EH (cell line): ENCODE measurements at places on chromosomes 6 and 20.

- DNase-seq, result no peak
Observed at GRCh38 chr6:85644279-85644762, 1.6 kb upstream of the SYNCRIP start.

DNA sequence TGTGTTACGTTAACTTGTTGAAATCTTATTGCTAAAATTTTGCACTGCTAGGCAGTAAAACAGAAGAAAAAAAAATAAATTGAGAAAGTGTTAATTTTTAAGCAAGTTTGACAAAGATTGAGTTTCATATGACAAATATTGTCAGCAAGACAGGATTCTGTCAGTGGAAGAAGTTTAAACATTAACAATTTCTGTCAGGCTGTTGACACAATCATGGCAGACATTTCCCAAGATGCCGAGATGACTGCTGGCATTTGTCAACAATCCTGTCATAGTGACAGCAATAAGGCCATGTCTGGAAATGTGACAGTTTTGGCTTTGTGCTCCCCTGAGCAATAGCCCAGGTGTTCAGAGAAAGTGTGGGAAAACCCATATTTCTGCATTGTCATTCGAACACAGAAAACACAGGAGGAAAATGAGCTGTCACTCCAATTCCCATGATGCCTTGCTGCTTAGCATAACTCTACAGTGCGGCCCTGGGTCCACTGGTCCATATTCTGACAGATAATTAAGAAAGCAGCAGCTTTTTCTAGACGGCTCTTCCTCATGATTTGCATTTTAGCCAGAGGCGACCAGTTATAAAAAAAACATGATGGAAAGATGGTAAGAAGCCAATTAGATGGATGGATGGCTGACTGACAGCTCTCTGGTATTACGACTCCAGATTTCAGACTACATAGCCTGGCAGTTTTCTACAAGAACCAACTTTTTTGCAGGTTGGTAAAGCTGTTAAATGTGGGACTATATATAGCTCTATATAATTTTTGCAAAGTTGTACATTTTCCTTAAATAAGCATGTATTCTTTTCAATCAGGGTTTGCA is 43.6 kb upstream of the DEFB112 start:
- no peak for DNase-seq

DNA sequence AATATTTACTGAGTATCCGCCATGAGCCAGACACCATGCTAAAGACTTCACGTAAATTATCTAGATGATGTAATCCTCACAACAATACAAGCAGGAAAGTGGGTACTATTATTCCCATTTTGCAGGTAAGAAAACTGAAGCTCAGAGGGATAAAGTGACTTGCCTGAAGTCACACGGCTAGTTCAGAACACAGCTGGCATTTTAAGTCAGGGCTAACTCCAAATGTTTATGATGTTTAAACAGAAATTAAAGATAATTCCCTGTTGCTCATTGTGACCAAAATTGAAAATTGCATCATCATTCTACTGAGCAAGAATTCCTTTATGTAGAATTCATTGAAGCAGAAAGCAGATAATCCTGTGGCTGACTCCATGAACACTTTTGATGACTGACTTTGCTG is 71.3 kb upstream of the STXBP5 start:
- DNase-seq, result peak; percentile 25

DNA sequence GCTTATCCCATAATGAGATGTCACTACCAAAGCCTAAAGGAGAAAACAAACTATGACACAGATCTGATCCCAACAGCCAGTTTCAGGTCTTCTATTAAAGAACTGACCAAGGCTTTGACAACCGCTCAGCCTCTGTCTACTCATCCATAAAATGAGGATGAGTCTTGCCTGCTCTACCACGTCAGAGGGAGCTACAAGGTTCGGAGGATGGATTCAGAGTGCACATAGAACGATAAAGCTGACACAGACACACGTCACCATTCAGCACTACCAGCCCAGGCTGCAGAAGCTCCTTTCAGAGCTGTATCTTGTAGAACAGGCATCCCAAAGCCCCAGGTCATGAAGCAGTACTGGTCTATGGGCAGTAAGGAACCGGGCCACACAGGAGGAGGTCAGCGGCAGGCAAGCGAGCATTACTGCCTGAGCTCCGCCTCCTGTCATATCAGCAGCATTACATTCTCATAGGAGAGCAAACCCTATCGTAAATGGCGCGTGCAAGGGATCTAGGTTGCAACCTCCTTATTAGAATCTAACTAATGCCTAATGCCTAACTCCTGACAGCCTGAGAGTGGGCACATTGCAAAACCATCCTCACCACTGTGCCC is 25.1 kb downstream of the KIF16B start:
- no peak for DNase-seq

DNA sequence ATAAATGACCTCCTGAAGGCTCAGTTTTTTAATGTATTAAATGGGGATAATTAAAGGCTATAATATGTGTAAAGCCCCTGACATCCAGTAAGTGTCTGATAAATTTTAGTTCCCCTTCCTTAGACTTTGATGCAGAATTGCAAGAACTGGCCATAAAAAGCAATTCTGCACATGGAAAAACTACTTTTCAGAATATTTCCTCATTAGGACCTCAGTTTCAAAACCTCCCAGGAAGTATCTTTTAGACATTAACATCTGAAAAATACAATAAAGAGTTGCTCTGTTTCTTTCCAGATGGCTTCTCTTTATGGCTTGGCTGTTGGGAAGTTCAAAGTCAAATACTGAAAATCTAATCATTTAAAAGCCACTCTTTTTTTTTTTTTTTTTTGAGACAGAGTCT is 106.3 kb upstream of the ZNF217 start:
- no peak for DNase-seq

DNA sequence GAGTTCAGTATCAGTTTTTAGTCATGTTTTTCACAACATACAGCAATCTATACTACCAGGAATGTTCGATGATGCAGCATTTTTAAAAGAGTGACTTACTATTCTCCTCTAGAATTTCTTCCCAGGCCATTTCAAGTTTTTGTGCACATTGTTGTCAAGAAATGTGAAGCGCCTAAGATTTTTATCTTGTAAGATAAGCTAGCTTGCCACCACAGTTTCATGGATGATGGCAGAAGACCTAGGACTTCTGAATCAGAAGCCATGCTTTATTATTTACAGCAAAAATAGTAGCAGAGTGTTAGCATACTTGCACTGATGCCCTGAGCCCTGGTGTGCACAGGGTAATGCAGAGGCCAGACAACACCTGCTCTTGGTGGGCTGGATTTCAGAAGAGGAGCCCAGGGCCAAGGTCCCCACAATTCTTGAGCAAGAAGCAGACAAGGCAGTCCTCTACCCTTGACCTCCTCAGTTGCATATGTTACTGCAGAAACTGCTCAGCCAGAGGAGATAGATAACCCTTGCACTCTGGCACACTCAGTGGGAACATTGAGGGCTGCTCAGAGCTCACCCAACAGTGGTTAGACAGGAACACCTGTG is 99.2 kb downstream of the QKI start:
- DNase-seq, result no peak

DNA sequence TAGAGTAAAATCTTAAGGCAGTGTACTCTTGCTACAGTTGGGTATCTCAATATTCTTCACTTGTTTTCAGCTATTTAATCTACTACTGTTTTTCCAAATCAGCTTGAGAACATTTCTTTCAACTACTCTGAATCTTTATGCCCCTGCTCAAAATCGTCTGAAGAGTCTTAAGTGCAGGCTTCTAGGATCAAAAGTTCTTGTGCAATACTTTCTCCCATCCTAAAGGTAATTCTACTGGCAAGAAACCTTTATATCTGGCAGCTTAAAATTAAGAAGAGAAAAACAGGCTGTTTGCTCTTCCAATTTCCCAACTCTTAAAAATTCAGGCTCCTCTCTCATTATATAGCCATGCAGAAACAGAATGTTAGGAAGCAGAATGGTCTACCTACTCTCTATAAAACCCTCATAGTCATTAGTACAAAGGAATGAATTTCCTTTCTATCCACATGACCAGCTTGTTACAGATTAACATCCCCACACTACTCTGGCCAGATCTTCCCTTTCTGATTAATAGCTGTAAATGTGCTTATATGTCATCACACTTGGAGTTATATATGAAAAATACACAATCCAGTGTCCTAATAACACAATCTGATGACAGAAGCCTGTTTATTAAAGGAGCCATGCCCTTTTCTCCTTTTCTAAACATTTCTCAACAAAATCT is 122.2 kb upstream of the FAM184A start:
- no peak for DNase-seq

DNA sequence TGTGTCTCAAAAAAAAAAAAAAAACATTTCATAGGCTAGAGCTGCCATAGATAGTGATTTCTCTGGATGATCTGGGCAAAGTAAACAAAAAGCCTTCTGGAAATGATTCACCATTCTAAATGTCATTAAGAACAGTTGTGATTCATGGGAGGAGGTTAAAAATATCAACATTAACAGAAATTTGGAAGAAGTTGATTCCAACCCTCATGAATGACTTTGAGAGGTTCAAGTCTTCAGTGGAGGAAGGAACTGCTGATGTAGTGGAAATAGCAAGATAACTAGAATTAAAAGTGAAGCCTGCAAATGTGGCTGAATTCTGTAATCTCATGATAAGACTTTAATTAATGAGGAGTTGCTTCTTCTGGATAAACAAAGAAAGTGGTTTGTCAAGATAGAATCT is 26.8 kb upstream of the MMP24 start:
- DNase-seq, result peak; percentile 85

DNA sequence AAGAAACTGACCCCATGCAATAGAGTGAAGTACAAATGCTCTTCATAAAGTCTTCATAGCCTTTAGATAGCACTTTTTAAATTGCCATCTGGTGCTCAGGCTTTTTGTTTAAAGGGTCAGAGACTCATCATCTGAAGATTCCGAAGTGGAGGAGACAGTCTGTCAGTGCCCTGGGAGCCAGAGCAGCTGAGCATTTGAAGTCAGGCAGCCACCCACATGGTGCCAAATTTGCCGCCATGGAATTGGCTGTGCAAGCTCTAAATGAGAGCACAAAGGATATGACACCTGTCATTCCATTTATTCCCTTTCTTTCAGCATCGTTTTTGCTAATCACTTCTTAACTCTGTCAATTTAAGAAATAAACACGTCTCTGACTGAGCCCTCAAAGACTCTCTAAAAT is 32.8 kb upstream of the CEP162 start:
- no peak for DNase-seq

DNA sequence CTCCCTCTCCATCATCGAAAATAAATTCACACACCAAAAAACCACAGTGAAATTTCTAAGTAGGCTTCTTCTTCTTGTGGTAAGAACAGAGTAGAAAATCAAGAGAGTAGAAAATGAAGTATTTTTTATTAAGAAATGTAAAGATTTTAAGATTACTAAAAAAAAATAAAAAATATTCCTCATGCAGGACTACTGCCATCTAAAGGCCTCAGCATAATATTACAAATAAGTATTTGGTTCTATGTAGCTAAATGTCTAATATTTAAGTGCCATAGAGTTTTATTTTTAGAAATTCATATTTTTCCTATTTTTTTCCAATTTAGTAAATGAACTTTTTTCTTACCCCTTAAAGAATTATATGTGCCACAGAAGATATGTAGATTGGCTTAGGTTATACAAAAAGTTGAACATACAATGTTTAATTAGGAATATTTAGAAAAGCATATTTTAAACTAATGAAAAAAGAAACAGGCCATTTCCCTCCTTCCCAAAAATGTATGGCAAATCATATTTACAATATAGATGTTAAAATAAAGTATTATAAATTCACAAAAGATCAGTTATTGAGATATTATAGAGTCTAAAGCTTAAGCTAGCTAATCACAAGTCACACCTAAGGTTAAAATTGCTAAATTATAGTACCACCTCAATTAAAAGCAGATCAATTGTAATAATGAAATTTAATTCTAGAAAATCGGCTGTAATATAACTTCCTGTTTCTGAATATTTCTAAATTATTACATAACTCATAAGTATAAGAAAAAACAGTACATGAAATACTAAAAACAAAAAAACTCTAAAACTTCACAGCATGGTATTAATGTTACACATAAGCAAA is 3.5 kb upstream of the NT5DC1 start:
- DNase-seq, result peak; percentile 16

- DNase-seq, result no peak
Observed at GRCh38 chr6:42185597-42185996, 9.2 kb downstream of the GUCA1B start.

GRCh38 chr6:144179237-144179636 is 28.9 kb downstream of the STX11 start:
- DNase-seq, result no peak

GRCh38 chr20:63628246-63628975 is 1.5 kb upstream of the GMEB2 start:
- peak; percentile 73 for DNase-seq

DNA sequence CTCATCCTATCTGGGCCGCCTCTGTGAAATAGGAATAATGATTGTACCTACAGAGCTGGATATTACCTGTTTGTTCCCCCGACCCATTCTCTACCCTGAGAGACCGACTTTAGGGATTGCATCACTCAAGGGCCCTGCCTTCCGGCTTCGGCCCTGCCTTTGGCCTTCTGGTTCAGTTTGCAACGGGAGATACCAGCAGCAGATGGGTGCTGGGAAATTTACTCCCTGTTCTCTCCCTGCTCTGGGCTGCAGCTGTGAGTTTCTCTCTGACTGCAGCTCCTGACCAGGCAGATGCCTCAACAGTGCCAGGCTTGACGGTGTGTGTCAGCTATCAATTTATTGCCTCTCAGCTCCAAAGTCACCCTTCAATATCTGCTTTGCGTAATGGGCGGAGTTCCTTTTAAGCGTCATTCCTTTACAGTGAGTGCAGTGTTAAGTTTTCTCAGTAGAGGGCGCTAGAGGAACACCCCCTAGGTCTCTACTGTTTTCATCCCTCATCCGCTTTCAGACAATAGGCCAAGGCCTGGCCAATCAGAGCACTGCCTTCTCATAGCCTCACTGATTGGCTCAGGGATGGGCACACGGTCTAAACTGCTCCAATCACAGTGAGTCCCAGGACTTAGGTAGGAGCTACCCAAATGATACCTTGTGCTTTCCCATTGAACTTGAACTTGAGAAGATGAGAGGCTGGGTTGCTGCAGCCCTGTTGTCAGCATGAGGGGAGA is 30.0 kb downstream of the KCNG1 start:
- peak; percentile 72 for DNase-seq

DNA sequence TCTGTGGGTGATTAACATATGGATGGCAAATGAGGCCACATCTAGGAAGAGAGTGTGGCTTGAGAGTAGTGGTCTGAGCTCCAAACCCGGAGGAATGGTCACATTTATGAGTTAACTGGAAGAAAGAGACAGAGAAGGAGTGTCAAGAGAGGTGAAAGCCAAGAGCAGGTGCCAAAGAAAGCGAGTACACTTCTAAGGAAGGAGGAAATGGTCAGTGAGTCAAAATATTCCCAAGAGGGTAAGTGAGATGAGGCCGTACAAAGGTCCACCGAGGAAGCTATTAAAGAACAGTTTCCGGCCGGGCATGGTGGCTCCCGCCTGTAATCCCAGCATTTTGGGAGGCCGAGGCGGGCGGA is 104.5 kb upstream of the RNF24 start:
- DNase-seq, result no peak

- DNase-seq, result no peak
Observed at GRCh38 chr20:58523072-58523970, 8.1 kb upstream of the APCDD1L start.

GRCh38 chr6:96795481-96795880 is 41.8 kb downstream of the GPR63 start:
- DNase-seq, result no peak
